CD4-positive, alpha-beta T cell treated with Interleukin-15 for 4 hours (primary cell): ENCODE measurements at places on chromosomes 2 and 18.

DNA sequence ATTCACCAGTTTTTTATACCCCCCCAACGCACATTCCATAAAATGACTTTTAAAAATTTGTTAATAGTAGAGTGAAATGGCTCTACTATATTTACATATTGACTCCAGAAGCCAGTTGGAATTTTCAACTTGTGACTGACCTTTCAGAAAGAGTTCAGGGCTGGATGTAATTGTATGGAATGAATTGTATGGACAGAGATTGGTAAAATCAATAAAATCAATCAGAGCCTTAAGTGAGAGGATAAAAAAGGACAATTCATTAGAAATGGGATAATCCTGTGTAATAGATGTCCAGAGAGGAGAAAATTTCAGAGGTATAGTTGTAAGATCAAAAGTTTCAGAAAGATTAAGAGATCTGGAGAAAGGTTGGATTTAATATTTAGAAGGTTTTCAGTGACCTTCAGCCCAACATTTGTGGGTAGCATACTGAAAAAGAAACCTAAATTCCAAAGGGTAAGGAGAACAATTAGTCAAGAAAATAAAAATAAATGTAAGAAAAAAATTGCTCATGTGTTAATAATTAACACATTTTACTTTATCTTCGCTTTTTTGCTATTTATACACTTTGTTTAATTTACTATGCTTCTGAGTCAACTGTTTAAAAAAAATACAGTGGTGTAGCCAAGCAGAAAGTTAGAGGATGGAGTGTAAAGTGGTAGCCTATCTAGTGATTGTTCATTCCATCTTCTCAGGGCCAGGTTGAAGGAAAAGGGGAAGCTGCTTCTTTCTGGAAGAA lies 385.4 kb upstream of the TMEFF2 start:
- DNase-seq, result no peak

GRCh38 chr18:75809926-75810255 lies 382.4 kb upstream of the SMIM21 start:
- DNase-seq, result no peak

DNA sequence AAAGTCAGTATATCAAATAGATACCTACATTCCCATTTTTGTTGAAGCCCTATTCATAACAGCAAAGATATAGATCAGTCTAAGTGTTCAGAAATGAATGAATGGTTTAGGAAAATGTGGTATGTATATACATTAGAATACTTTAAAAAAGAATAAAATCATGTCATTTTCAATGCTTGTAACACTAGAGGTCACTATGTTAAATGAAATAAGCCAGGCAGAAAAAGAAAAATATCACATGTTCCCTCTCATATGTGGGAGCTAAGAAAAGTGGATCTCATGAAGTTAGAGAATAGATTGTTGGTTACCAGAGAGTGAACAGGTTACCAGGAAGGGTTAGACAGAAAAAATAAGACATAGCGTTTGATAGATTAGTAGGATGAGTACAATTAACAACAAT lies 1111.0 kb upstream of the SLC39A10 start:
- DNase-seq, result no peak

GRCh38 chr2:238403632-238404405 lies 22.9 kb upstream of the ASB1 start:
- no peak for DNase-seq

DNA sequence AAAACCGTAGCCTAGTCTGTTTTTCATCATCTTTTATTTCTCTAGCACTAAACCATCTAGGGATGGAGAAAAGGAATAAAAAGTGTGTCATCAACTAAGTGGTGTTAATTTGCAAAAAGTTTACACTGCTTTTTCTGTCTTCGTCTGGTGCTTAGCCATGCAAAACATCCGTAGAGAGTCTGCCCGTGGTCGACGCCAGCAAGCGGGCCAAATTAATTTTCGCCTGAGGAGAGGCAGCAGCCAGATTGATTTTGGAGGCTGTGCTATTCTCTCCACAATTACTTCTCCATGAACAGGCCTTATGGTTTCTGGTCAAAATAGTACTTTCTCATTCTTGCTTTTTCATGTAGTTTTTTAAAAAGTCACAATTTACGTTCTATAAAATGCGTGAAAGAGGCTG lies 46.3 kb downstream of the TNFRSF11A start:
- DNase-seq, result no peak

- no peak for DNase-seq
Measured at GRCh38 chr2:159573294-159573693, 43.1 kb downstream of the BAZ2B start.

GRCh38 chr2:86213699-86214502 lies 14.6 kb downstream of the MRPL35 start:
- DNase-seq, result no peak

- DNase-seq, result no peak
Measured at GRCh38 chr2:183081911-183082310, 3.4 kb downstream of the DUSP19 start.

- no peak for DNase-seq
Measured at GRCh38 chr18:63306249-63306648, 13.3 kb downstream of the BCL2 start.

DNA sequence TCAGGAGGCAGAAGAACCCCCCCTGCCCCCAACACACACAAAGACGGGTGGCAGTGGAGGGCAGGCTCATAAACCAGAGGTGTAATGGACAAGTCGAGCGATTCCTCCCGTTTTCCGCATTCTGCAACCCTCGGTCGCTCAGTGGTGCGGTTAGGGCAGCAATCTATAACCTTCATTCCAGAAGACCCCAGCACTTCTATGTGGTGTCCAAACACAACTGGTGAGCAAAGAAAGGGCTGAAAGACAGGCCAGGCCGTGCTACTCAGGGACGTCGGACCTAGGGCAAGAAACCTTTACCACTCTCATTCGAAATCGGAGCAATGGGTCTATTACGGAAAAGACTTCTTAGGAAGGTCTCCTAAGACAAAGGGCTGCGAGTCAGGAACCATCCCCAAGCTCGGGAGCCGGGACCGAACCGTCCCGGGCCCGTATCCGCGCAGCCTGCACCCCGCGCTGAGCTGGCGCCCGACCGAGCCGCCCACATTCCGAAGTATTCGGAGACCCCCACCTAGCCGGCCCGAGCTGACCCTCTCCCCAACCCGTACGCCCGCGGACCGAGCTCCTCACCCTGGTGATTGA lies 568 bp downstream of the ARL5A start:
- DNase-seq, result no peak

DNA sequence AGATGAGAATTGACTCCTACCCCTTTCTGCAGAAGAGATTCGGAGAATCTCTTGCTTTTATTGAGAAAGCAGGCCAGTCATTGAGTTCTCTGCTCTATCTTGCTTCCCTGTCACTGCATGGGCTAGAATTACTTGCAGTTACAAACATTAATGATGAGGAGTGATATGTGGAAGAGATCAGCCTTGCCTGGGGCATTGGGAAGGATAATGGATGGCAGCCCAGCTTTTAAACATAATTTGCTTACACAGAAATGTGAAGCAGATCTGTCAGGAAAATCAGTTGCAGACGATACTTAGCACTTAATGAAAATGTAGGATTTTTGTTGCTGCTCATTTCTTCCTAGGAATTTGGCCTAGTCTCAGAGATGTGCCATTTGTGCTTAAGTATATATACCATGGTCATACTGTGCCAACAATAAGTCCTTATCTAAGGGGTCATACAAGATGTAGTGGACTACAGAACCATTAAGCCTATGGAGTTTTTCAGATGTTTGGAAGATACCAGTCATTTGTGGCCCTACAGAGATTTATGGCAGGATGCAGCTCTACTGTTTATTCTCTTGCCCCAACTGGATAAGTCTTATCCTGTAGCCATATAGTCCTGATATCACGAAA lies 92.7 kb downstream of the XRCC5 start:
- no peak for DNase-seq

GRCh38 chr18:44884431-44884830 lies 203.7 kb downstream of the SETBP1 start:
- no peak for DNase-seq

DNA sequence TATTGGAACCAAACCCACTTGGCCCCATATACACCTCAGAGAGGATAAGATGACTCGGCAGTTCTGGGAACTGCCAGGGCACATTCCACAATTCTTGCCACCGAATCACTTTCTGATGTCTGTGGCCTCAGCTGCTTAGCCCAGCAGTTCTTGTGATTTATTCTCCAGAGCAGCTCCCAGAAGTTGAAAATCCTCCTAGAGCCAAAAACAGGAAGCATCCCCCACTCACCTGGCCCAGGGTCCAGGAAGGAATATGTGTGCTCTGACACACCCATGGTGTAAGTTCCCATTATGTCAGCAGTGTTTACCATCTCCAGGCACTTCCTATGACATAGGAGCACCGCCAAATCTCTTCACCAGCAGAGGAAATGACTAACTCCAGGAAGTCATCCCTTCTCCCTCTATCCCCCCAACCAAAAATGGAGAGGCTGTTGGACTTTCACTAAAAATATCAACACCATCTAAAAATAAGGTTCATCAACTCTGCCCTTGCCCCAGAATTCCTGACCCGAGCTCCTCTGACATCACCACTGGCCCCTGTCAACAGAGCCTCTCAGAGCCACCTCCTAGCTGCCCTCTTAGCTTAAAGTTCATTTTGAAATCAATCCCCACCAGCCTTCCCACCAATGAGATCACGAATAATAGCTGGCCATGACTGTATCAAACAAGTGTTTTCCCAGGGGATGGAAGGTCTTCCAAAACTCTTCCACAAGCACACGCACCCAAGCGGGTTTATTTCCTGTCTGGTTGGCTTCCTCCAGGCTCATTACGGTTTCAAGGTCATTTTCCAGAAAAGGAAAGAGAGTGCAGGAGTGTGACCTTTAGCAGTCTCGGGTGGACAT lies 223.1 kb upstream of the PARD3B start:
- DNase-seq, result no peak

- DNase-seq, result no peak
Measured at GRCh38 chr18:6885006-6885481, 155.5 kb downstream of the ARHGAP28 start.

- DNase-seq, result no peak
Measured at GRCh38 chr2:221495731-221496130, 76.4 kb downstream of the EPHA4 start.

DNA sequence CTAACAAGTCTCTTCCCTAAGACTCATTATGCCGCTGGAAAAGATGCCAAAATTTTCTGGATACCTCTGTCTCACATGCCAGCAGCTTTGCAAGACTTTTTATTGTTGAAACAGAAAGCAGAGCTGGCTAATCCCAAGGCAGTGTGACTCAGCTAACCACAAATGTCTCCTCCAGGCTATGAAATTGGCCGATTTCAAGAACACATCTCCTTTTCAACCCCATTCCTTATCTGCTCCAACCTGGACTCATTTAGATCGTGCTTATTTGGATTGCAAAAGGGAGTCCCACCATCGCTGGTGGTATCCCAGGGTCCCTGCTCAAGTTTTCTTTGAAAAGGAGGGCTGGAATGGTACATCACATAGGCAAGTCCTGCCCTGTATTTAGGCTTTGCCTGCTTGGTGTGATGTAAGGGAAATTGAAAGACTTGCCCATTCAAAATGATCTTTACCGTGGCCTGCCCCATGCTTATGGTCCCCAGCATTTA lies 26.3 kb downstream of the DHRS9 start:
- DNase-seq, result no peak

DNA sequence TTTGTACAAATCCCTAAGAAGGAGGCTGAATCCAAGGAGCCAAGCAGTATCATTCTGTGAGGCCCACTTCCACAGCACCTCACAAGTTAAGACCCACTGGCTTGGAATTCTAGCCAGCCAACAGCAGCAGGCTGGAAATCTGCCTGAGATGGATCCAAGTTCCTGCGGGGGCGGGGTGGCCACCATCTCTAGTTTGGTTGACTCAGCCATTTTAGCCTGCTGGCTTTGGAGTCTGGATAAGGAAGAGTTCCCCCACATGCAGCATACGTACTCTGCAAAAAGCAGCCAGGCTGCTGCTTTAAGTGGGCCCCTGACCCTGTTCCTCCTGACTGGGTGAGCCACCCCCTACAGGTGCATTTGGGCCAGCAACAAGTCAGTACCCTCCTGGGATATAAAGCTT lies 65.2 kb downstream of the FARP2 start:
- DNase-seq, result no peak

DNA sequence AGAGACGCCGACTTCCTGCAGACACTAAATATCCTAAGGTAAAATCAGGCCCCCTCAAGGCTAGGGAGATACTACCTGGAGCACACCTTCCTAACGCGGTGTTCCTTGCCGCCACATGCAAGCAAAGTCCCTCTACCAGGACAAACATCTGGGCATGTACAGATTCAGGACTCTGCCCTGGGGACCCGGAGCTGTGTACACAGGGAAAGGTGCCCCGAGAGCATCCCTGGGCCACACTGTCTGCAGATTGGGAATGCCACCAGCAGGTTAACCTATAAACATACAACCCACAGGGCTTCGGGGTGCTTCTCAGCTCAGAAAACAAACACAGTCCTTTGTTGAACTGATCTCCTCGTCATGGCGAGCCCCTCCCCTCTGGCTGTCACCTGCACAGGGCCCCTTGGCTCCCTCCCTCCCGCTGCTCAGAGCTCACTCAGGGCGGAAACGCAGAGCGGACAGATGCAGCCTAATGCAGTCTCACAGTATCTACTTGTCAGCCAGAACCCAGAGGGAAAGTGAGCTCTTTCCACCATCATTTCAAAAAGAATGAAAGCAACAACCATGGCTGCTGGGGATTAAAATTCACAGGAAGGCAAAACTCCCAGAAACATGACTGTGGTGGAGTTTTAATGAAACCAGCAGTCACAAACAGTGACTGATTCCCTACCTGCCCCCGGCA lies 218.8 kb downstream of the HDAC4 start:
- no peak for DNase-seq

- DNase-seq, result no peak
Measured at GRCh38 chr2:2571301-2572150, 240.5 kb upstream of the MYT1L start.

DNA sequence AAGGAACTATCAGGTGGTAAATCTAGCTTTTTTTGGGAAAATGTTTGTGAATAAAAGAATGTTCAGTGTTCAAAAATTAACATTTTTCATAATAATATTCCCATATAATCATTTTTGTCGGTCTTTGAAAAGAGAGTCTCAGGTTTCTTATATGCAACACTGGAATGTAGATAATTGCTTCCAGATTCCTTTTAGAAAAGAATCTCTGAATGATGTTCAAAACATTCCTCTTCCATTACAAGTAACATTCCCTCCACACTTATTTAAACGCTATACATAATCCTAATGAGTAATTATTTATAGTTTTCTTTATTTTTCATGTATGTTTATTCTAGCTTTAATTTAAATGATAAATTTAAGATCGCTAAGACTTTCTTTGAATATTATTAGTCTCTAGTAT lies 7.0 kb downstream of the ZSWIM2 start:
- no peak for DNase-seq

- no peak for DNase-seq
Measured at GRCh38 chr2:80195034-80195433, 109.5 kb downstream of the LRRTM1 start.
